ENCODE measurements at places on chromosomes 5 and 9.

- DNase-seq = no peak
These were observed 133.4 kb upstream of the SLC30A5 start for GRCh38 chr5:68960456-68960855.

- DNase-seq = no peak
These were observed 11.8 kb downstream of the ADAMTSL1 start for GRCh38 chr9:18485714-18486113.

DNA sequence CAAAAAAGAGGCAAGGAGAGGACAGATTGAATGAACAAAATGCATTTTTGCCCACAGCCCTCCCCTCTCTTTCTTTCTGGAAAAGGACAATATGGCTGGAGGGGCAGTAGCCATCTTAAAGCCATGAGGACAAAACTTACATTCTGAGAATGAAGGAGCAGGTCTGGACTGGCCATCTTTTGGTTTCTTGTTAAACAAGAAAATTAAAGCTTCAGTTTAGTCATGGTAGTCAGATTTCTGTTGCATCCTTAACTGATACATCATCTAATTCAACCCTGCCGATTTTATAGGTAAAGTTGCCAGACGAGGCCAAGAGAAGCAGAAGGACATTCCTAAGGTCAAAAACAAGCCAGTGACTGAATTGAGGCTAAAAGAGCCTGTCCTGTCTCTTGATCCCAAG is 31.5 kb upstream of the INSYN2B start:
- DNase-seq = no peak

DNA sequence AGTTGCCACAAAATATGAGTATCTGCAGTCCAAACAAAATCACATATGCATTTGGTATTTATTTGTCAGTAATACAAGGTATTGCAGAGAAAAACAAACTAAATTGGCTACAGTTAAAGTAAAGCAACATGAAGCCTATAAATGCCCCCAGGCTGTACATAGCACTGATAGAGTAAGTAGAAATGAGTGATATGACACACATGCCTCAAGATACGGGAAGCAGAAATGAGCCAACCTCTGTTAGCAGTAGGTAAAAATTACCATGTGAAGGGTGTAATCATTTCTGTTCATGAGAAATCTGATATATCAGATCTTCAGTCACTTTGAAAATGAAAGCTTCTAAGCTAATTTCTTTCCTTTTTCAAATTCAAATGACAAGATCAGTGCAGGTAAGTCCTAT is 131.1 kb downstream of the CHSY3 start:
- no peak for DNase-seq

DNA sequence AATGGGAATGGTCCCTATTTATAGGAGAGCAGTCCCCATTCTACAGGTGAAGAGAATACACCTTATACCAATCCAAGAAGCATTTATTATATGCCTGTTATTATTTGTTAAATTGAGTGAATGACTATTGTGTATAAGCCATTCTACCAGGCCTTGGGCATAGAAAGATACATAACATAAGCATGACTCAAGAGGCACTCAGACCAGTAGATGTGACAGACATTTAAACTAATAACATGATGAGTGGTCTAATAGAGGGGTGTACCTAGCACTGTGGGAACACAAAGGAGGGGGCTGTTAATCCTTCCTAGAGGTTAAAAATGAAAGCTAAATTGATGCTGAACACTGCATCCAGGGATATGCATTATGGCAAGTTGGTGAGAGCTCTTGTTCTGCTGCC is 145.0 kb upstream of the TNC start:
- DNase-seq = no peak

DNA sequence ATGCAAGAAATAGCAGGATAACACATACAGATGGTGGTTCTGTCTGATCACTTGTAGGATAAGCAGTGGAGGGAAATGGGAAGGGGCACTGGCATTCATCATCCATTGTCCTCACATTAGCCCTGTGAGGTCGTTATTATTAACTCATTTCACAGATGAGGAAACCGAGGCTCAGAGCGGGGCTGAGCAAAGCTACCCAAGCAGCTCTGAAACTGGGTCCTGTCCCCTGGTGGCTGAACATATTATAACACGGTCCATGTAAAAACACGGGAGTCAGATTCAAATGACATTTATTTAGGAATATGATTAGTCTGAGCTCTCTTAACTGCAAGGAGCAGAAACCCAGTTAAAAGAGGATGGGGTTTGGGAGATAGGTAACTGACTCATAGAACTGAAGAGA is 43.1 kb downstream of the HRH2 start:
- no peak for DNase-seq

DNA sequence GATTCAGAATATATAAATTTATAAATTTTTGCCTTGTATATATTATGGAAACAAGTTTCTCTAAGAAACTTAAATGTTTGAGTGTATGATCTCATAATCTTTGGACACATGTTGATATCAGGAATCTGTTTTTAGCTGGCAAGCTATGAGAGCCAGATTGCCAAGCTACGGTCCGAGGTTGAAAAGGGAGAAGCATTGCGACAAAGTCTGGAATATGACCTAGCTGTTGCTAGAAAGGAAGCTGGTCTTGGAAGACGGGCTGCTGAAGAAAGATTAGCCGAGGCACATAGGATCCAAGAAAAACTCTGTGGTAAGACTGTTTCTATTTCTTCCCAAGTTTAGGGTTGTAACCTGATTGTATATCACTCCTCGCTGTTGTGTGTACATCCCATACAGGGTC is 25.9 kb downstream of the CCDC171 start:
- DNase-seq = no peak

GRCh38 chr5:124297826-124298225 is 448.6 kb downstream of the ZNF608 start:
- no peak for DNase-seq

DNA sequence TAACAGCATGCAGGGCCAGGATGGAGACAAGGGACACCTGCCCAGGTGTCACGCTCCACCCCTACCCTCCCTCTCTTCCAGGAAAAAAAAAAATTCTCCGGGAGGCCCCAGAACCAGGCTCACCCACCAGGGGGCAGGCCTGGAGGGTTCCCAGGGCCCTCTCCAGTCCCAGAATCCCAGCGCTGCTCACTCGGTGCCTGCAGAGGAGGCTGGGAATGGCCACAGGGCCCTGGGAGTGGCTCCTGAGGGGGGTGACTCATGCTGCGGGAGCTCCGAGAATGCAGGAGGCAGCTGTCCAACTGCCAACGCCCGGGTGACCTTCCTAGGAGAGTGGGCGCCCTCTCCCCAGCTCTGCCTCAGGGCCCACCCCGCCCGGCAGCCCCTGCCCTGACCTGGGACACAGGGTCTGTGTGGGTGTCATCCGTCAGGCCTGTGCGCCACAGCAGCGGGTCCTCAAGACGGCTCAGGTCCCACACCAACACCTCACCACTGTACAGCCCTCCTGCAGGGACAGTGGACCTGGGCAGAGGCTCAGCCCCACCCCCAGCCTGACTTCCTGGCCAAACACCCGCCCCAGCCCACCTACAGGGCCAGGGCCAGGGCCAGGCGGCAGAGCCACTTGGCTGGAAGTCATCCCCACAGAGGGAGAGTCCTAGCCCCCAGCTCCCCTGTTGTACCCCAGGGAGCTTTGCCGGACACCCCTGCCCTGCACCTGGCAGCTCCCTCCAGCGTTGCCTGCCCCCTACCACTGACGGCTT is 21.2 kb downstream of the DYNC2I2 start:
- DNase-seq = no peak

DNA sequence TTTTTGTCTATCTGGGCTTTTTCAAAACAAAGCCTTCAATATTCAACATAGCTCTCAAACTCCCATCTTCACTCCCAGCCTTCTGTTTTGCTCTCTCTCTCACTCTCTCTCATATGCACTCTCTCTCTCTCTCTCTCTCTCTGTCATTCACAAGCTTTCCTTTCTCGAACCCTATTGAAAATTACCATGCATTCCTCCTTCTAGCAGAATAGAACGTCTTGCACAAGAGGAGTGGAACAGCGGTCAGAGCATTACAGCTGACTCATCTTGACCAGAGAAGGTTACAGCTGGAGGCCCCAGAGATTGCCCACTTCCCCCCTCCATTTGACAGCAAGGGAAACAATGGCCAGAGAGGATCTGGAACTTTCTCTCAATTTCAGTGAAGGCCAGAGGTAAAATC is 51.0 kb upstream of the LIFR start:
- no peak for DNase-seq

DNA sequence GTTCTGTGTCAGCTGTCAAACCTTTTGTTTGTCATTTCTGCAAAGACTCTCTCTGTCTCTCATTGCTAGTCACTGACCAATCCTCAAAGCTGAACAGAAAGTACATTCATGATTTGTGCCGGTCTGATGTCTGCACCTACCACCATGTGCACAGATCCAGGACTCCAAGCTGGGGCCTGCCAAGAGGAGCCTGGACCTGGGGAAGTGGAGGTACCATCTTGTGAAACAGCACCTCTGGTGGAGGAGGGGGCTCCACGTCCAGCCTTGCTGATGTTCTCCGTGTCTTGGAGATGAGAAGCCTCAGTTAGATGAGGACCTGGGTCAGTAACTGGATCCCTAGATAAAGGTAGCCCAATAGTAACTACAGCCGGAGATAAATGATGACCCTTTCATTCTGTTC is 98.9 kb downstream of the TENT4A start:
- no peak for DNase-seq

DNA sequence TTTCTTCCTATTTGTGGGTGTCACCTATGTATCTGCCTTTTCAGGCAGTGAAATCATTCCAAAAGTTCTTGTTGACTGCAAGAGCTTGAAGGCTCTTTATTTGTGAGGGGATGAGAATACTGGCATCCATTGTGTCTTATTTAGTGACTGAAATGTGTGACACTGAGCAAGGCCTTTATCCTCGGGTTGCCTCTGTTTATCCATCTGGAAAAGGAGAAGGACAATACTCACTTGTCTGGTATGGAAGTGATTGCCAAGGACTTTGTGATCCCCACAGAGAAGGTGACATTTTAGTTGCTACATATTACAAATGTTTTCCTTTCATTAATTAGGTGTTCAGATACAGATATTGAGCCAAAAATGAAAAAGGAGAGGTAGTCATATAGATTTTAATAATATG is 80.2 kb downstream of the ARRDC3 start:
- DNase-seq = no peak

DNA sequence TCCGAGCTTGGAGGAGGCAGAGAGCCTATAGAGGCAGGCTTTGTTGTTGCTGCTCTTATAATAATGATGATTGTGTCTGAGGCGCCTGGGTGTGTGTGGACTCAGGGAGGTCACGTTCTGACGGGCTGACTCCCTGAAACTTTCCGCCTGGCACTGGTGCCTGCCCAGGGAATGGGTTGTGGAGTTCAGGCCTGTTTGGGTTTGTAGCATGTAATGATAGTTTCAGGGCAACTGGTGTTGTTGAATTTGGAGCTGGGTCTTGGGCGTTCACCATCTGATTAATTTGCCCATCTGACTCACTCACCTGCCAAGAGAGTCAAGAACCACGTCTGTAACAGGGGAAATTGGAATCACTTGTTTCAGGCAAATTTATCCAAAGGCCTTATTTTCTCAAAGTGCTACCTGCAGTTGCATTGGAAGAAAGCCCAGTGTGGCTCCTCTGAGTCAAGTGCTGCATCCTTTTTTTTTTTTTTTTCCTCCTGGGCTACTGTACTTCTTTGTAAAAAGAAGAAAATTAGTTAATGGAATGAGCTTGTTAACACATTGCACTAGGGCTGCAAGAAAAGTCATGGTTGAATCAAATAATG is 386.5 kb downstream of the GADD45G start:
- DNase-seq = no peak

GRCh38 chr5:111133436-111133751 is 41.2 kb downstream of the WDR36 start:
- no peak for DNase-seq

- no peak for DNase-seq
These were observed 14.7 kb upstream of the CETN3 start for GRCh38 chr5:90424245-90424644.

DNA sequence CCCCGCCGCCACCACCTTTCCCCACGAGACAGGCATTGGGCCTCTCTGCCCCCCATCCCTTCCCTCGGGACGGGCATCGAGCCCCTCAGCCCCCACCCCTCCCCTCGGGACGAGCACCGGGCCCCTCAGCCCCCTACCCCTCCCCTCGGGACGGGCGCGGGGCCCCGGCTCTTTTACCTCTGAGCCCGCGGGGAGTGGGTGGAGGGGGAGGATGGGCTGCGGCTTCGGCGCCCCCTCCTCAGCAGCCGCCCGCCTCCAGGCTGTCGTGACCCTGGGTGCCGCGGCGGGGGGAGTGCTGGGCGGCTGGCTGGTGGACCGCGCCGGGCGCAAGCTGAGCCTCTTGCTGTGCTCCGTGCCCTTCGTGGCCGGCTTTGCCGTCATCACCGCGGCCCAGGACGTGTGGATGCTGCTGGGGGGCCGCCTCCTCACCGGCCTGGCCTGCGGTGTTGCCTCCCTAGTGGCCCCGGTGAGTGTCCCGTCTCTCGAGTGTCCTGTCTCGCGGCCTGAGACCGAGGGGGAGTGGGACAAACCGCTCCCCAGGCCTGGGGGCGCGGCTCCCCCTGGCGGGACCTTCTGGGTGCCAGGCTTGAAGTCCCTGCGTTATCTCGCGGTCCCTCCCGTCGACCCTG is 791 bp downstream of the SLC2A8 start:
- no peak for DNase-seq

DNA sequence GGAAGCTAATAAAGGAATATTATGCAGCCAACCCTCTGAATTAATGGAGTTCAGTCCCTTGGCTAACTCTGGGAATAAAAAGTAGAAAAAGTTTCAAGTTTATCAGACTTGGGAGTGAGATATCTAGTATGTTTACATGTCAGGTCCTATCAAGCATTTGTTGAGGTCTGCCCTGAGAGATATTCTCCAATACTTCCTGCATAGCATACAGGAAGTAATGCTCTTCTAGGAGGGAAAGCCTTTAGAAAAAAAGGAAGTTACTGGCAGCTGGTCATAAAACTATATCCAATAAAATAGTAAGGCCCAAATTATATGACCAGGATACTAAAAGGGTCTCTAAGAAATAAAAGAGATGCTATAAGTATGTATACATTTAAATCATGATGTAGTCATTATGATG is 594.1 kb upstream of the FTMT start:
- no peak for DNase-seq

GRCh38 chr5:149129181-149129580 is 12.1 kb upstream of the ABLIM3 start:
- DNase-seq = no peak

DNA sequence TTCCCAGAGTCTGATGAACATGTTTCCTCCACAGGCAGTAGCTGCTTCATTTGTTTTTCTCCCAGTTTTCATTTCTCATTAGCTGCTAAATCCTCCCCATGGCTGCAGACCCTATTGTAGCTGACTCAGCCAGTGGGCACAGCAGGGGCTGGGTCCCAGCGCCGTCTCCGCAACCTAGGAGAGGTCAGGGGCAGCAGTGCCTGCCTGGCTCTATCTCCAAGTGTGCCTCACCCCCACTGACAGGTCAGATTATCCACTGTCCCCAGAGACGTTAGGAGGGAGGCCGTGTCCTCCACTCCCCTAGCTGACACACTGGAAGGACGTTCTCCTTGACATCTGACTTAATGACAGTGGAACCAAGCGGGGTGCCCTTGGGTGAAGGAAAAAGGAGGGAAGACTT is 31.1 kb downstream of the KCNIP1 start:
- DNase-seq = no peak

GRCh38 chr5:36147681-36148080 is 4.0 kb downstream of the LMBRD2 start:
- DNase-seq = no peak

- no peak for DNase-seq
These were observed 46.3 kb upstream of the LARP1 start for GRCh38 chr5:154708846-154709245.

- no peak for DNase-seq
These were observed 3.8 kb upstream of the SYNPO start for GRCh38 chr5:150636391-150637244.
